Naive thymus-derived CD8-positive, alpha-beta T cell (primary cell): ENCODE measurements at places on chromosomes 5 and 9.
A peak's percentile ranks its signal among the peaks of the same experiment; 100 is the strongest.

- no peaks in the 10 kb centered on the region for H3K4me1 ChIP-seq
- no peak overlapping the region for H3K27ac ChIP-seq
- DNase-seq: peak; percentile 57
- H3K36me3 ChIP-seq: no peaks in the 10 kb centered on the region
Measured at GRCh38 chr9:113446323-113446740, 17.2 kb upstream of the RGS3 start.

- no peak overlapping the region for H3K4me3 ChIP-seq
- DNase-seq: no peak
- H3K36me3 ChIP-seq: no peaks in the 10 kb centered on the region
- H3K27me3 ChIP-seq: peaks cover 26% of the 10 kb centered on the region
- no peak overlapping the region for H3K27ac ChIP-seq
Measured at GRCh38 chr9:109401169-109401989, 80.5 kb upstream of the EPB41L4B start.

DNA sequence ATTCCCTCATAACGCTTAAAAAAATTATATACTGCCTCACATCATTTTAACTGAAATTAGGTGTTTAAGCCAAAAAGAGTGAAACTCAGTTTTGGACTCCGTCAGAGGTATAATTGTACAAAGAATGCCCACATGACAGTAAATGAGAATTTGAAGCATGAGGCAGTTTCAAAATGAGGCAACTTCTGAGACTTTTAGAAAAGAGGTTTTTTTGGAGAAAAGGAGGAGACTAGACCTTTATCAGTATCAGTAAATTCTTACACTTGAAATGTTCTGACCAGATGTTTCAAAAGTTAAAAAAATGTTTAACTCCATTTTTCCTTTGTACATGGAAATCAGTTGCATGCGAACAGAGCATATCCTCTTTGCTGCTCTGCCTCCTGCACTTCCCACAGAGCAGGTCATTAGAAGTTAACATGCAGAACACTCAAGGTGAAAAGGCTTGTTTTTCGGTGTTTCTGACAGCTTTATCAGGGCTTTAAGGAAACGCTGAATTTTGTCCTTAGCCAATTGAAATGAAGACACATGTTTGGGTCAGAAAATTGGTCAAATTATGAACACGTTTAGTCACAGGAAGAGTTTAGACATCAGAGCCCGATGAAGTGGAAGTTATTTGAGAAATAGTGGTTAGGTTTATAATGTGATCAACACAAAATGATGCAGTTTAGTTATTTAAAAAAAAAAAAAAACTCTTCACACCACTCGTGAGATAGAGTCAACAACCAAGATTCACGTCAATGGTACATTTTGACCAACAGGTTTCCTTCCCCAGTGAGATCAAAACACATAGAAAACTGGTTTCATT, 59.5 kb downstream of the PIK3R1 start:
- H3K4me3 ChIP-seq: peak overlapping the region; percentile 52
- peaks cover 55% of the 10 kb centered on the region for H3K36me3 ChIP-seq
- H3K27ac ChIP-seq: peak overlapping the region; percentile 85
- H3K27me3 ChIP-seq: no peaks in the 10 kb centered on the region
- DNase-seq: peak; percentile 36

- H3K27ac ChIP-seq: peak overlapping the region; percentile 93
- no peaks in the 10 kb centered on the region for H3K27me3 ChIP-seq
- peak overlapping the region; percentile 87 for H3K4me3 ChIP-seq
Measured at GRCh38 chr5:109922381-109922995, 232.8 kb downstream of the MAN2A1 start.

DNA sequence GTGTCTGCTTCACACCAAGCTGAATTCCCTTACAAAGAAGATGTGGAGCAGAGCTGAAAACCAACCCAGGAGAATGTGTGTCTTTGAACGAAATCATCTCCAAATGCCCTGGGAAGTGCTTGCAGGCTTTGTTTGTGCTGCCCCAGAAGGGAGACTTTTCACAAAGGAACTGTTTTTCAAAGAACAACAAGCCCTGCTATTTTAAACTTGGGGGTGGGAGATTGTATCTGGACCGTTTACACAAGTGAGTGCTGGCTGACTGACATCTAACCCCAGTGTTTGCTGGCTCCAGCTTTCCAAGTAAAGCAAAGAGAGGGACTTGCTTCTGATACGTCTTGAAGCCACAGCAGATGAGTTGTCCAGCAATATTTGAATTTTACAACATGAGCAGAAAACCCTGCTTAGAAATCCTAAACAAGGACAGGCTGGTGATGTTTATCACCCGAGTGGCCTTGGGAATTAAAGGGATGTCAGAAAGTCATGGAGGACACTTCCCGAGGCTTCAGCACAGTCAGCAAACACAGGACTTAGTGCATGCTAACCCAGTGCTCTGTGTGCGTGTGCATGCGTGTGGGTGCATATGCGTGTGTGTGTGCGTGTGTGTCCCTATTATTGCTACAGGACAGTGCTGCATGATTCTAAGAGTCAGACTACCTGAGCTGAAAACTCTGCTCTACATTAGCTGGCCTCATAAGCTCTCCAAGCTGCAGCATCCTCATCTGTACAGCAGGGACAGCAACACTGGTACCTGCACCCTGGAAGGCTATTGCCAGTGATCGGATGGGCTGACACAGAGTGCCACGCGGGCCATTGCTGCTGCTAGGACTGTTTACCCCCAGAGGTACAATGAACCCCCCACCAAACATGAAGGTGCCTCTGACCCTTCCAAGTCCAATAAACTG, 1.4 kb downstream of the ADAMTS12 start:
- peaks cover 52% of the 10 kb centered on the region for H3K27me3 ChIP-seq
- peaks cover 14% of the 10 kb centered on the region for H3K4me1 ChIP-seq
- no peak overlapping the region for H3K27ac ChIP-seq
- H3K36me3 ChIP-seq: peaks cover 4% of the 10 kb centered on the region

DNA sequence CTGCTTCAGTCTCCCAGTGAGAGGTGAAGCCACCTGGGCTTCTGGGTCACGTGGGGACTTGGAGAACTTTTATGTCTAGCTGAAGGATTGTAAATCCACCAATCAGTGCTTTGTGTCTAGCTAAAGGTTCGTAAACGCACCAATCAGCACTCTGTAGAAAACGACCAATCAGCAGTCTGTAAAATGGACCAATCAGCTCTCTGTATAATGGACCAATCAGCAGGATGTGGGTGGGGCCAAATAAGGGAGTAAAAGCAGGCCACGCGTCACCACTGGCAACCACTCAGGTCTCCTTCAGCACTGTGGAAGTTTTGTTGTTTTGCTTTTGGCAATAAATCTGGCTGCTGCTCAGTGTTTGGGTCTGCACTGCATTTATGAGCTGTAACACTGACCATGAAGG, 69.1 kb upstream of the NREP start:
- DNase-seq: no peak
- no peaks in the 10 kb centered on the region for H3K4me1 ChIP-seq
- H3K4me3 ChIP-seq: no peak overlapping the region

- H3K4me3 ChIP-seq: peak overlapping the region; percentile 98
- no peaks in the 10 kb centered on the region for H3K36me3 ChIP-seq
- H3K27me3 ChIP-seq: no peaks in the 10 kb centered on the region
Measured at GRCh38 chr9:32551276-32552051, 663 bp upstream of the SMIM27 start.

DNA sequence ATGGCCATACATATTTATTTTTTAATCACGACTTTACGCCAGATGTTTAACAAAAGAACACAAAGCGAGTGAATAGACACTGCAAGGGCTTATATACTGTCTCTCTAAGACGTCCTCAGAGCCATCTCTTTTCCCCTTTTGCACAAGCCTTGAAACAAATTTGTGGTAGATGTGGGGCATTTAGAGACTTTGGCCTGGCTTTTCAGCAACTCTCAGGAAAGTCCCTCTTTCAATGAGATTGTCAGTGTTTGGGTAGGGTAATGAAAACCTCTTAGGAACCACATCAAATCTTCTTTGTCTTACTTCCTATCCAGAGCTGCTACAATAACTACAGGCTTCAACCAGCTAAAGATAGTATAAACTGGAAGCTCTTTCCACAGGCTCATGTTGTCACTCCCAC, 380.0 kb downstream of the ANXA1 start:
- H3K36me3 ChIP-seq: no peaks in the 10 kb centered on the region
- H3K4me1 ChIP-seq: no peaks in the 10 kb centered on the region
- no peaks in the 10 kb centered on the region for H3K27me3 ChIP-seq
- DNase-seq: no peak

GRCh38 chr5:113212244-113212920, 222.4 kb downstream of the TSSK1B start:
- DNase-seq: no peak
- no peak overlapping the region for H3K27ac ChIP-seq

DNA sequence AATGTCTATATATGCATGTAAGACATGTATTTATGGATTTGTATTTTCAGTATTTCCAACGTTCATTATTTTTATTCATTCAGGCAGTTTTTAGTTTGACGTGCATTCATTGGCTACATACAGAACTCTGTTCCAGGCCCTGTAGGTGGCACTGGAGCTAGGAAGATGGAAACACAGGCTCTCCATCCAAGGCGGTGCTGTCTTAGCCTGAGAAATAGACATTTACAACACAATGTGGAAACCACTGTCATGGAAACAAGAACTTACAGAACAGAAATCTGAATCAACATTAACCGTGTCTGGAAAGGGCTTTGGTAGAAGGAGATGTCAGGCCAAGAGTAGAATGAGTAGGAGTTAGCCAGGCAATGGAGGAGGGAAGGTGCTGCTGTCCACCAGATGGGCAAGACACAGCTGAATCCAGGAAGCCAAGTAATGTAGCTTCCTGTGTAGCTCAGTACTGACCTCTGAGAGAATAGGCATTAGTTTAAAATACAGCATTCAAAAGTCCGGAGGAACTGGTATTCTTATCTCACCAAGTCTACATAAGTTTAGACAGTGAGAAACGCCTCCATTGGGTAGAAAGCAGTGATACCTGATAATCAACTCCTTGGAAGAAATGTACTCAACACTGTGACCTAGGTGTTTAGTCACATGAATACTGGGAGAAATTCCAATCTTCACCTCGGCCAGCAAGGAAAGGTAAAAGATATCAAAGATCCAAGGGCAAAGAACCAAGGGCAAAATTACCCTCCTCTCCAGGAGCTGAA, 388.6 kb upstream of the CDH6 start:
- no peak for DNase-seq
- no peak overlapping the region for H3K4me3 ChIP-seq
- no peaks in the 10 kb centered on the region for H3K36me3 ChIP-seq
- no peaks in the 10 kb centered on the region for H3K27me3 ChIP-seq
- no peaks in the 10 kb centered on the region for H3K4me1 ChIP-seq

GRCh38 chr5:2148312-2149194, 265.8 kb upstream of the IRX4 start:
- DNase-seq: no peak
- H3K36me3 ChIP-seq: no peaks in the 10 kb centered on the region
- H3K27me3 ChIP-seq: peaks cover 2% of the 10 kb centered on the region
- no peak overlapping the region for H3K27ac ChIP-seq

DNA sequence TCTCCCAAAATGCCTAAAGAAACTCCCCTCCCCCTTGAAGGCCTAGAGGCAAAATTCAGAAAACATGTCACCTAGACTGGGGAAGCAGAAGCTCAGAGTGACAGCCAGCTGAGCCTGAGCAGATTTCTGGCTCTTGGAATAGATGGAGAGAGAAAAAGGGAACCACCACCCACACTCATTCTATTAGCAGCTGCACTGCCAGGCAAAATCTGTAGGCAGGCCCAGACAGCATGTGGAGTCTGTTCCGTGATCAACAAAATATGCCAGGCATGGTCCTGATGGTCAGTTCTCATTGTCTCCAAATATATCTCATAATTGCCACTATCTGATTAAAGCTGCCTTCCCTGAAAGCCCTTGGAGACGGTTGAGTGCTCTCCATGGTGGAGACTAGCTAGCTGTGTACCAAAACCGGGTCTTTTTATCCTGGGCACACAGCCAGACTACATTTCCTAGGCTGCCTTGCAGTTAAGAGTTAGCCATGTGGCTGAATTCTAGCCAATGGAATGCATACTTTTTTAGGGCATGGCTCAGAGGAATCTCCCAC, 131.7 kb upstream of the GPR151 start:
- H3K4me3 ChIP-seq: no peak overlapping the region
- no peak for DNase-seq
- no peaks in the 10 kb centered on the region for H3K36me3 ChIP-seq
- no peak overlapping the region for H3K27ac ChIP-seq
- no peaks in the 10 kb centered on the region for H3K27me3 ChIP-seq

- no peak for DNase-seq
- no peak overlapping the region for H3K27ac ChIP-seq
- peaks cover 9% of the 10 kb centered on the region for H3K27me3 ChIP-seq
- no peak overlapping the region for H3K4me3 ChIP-seq
- H3K4me1 ChIP-seq: no peaks in the 10 kb centered on the region
- no peaks in the 10 kb centered on the region for H3K36me3 ChIP-seq
Measured at GRCh38 chr9:106701611-106702010, 161.4 kb upstream of the ZNF462 start.

DNA sequence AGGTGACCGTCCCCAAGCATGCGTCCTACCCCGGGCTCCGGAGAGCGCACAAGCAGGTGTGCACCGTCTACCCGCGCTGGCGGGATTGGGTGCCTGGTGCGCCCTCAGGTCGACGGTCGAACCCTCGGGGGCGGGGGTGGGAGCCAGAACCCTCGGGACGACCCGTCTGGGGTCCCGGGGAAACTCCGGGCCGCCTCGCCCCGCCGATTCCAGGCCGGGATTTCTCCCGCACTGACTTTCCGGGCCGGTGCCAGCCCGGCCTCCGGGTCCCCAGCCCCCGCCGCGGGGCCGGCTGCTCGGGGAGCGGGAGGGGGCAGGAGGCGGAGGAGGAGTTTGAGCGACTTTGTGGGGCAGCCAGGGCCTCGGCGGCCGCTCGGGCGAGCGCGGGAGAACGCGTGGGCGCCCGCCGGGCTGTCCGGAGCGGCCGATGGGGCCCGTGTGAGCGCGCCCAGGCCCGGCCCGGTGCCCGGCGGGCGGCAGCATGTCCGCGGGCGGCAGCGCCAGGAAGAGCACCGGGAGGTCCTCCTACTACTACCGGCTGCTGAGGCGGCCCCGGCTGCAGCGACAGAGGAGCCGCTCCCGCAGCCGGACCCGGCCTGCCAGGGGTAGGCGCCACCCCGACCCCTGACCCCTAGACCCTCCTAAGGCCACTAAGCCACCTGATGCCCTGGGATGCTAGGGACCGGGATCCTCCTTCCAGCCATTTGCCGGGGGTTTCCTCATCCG, at the start of gene DAB2IP:
Gene DAB2IP (plus strand): TSS at position 340 of the 726 bp plus-strand sequence. CDS start 142 bp downstream, at position 482.
- no peaks in the 10 kb centered on the region for H3K36me3 ChIP-seq
- peak within 1 kb of the TSS; percentile 74 for H3K4me3 ChIP-seq
- peaks cover 18% of the 10 kb centered on the region for H3K4me1 ChIP-seq
- DNase-seq: peak; percentile 36

- no peak overlapping the region for H3K4me3 ChIP-seq
- H3K4me1 ChIP-seq: no peaks in the 10 kb centered on the region
- no peak overlapping the region for H3K27ac ChIP-seq
Measured at GRCh38 chr5:39697881-39698280, 273.1 kb upstream of the DAB2 start.

DNA sequence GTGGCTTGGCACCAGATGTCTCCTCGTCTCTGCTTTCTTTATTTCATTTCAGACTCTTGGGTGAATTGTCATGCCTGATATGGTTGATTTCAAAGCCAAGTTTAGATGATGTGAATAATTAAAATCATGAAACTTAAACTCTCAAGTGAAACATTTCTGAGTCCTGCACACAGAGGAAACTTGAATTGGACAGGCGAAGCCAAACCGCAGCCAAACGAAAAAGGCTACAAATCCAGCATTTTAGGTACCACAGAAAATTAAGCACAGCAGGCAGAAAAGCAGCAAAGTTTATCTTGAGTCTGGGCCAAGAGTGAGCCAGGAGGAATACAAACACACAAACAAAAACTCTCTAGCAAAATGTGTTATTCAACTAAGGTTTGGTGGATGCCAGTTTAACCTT, 659.8 kb upstream of the KLF4 start:
- H3K4me3 ChIP-seq: no peak overlapping the region
- no peaks in the 10 kb centered on the region for H3K27me3 ChIP-seq
- H3K4me1 ChIP-seq: no peaks in the 10 kb centered on the region
- no peak overlapping the region for H3K27ac ChIP-seq
